Activated naive CD4-positive, alpha-beta T cell treated with anti-CD3 and anti-CD28 coated beads for 36 hours (primary cell): ENCODE measurements at places on chromosomes 5 and 9. TPM values are rescaled to one million over a fixed set of nuclear protein-coding genes. Genes with fewer than 3 reads are reported as not detected.

DNA sequence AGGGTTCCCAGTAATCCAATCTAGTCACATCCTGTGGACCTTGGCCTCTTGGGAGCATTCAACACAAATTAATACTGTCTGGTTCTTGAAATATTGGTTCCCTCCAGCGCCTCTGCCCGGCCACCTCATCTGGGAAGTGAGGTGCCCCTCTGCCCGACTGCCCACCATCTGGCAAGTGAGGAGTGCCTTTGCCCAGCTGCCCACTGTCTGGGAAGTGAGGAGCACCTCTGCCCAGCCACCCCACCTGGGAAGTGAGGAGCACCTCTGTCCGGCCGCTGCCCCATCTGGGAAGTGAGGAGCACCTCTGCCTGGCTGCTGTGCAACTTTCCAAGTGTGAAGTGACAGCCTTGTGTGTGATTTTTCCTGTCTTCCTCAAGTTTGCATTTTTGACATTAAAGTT lies 42.7 kb upstream of the SMIM15 start:
- DNase-seq: no peak

- DNase-seq: no peak
Measured at GRCh38 chr5:84564321-84565075, 179.8 kb upstream of the EDIL3 start.

GRCh38 chr5:135861641-135862040 lies 27.2 kb downstream of the SLC25A48 start:
- DNase-seq: no peak

- no peak for DNase-seq
Measured at GRCh38 chr5:157486861-157487260, 26.8 kb downstream of the NIPAL4 start.

GRCh38 chr5:135761746-135762145 lies 72.7 kb upstream of the SLC25A48 start:
- DNase-seq: no peak

DNA sequence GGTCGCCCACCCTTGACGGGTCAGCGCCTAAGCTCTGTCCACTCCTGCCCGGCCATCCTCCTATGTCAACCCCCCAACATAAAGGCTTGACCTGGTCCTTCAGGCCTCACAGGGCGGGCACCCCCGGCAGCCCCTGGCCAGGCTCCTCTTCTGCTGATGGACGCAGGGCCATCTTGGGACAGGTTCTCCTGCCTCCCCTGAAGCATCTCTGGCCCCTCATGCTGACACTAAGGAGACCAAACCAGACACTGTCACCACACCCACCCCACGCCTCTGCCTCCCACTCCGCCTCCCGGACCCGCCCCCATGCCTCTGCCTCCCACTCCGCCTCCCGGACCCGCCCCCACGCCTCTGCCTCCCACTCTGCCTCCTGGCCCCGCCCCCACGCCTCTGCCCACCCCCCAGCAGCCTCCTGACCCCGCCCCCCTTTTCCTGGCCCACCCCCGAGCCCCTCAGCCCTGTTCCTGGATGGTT lies 6.8 kb downstream of the OBP2A start:
- no peak for DNase-seq

DNA sequence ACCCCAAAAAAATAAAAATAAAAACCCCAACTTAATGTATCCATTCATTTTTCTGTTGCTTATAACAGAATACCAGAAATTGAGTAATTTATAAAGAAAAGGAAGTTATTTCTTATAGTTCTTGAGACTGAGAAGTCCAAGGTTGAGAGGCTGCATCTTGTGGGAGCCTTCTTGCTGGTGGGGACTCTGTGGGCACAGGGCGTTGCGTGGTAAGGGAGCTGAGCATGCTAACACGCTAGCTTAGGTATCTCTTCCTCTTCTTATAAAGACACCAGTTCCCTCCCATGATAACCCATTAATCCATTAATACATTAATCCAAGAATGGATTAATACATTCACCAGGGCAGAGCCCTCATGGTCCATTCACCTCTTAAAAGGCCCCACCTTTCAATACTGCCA lies 150.9 kb downstream of the ZSWIM6 start:
- no peak for DNase-seq

- peak; percentile 14 for DNase-seq
Measured at GRCh38 chr5:159050316-159051143, 49.2 kb downstream of the EBF1 start.

- no peak for DNase-seq
Measured at GRCh38 chr5:81154725-81155124, 78.4 kb upstream of the CKMT2 start.

DNA sequence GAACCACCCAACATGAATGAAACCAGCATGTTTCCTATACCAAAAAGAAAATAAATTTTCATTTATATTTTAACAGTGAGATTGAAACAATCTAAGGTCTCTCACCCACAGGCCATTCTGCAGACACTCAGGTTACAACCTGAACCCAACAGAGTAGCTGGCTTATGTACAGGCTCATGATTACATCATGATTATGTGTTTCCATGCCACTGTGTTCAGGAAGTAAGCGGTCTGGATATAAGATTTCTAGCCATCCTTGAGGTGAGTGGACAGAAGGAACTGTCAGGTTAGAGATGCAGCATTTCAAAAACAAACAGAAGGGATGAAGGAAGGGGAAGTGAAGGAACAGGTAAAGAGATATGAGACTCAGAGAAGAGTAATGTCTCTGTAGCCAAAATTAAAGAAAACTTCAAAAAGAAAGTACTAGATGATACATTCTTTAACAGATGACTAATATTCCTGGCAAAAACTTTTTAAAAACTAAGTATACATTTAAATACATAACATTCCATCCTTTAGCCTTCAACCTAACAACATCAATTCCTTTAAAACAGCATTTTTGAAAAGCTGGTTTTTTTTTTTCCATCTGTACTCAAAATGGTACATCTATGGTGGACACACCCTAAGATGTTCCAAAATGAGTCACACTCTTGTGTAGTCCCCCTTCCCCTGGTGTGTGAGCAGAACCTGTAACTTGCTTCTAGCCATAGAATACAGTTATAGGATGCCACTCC lies 119.8 kb downstream of the LPAR1 start:
- no peak for DNase-seq

DNA sequence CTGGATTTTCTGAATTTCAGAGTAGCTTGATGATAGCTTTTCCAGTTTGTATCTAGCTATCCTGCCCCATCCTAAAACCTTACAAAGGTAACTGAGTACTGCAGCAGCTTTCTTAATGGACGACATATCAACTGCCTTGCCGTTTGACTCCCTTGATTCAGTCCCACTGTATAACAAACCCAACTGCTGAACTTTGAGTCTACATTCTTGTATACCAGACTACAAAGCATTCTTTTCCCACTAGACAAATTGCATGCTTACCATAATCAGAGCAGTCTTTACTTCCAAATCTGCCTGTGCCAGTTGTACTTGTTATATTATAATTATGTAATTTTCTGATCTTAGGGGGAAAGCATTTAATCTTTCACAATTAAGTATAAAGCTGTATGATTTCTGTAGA lies 47.3 kb downstream of the ANKRD31 start:
- DNase-seq: no peak

- DNase-seq: peak; percentile 58
Measured at GRCh38 chr9:95822583-95823431, 52.7 kb upstream of the ERCC6L2 start.

GRCh38 chr5:173327948-173328843 lies at the start of gene STC2:
STC2 (minus strand) TSS chr5:173328414; CDS start chr5:173328193, 221 bp downstream.
- peak; percentile 88 for DNase-seq

GRCh38 chr9:121838746-121839669 lies 187.6 kb downstream of the DAB2IP start:
- DNase-seq: no peak

- DNase-seq: no peak
Measured at GRCh38 chr9:109442716-109443115, 55.4 kb downstream of the PTPN3 start.

- no peak for DNase-seq
Measured at GRCh38 chr9:133564451-133565116, 30.1 kb downstream of the ADAMTSL2 start.

The XRCC4 gene
- total RNA-seq: 12.8 TPM

The ZNF454 gene
- not detected for total RNA-seq

The CDC20B gene
- not detected for total RNA-seq

The BAG1 gene
- total RNA-seq: 38.1 TPM

The ROR2 gene
- total RNA-seq: not detected

The LEAP2 gene
- 2.0 TPM for total RNA-seq

The MELK gene
- 55.3 TPM for total RNA-seq

The PCDHA11 gene
- total RNA-seq: not detected

The FBN2 gene
- not detected for total RNA-seq
